ENCODE measurements at places on chromosomes 12 and 14.

GRCh38 chr14:61889914-61890351, 127.7 kb downstream of the SNAPC1 start:
- no peak for DNase-seq

GRCh38 chr14:100972118-100972897, 68.8 kb upstream of the RTL1 start:
- DNase-seq = no peak

GRCh38 chr14:25247609-25248008, 197.7 kb upstream of the STXBP6 start:
- DNase-seq = no peak

GRCh38 chr14:101150039-101150610, 246.6 kb upstream of the RTL1 start:
- no peak for DNase-seq

GRCh38 chr12:63790608-63790945, 10.9 kb downstream of the RXYLT1 start:
- no peak for DNase-seq

DNA sequence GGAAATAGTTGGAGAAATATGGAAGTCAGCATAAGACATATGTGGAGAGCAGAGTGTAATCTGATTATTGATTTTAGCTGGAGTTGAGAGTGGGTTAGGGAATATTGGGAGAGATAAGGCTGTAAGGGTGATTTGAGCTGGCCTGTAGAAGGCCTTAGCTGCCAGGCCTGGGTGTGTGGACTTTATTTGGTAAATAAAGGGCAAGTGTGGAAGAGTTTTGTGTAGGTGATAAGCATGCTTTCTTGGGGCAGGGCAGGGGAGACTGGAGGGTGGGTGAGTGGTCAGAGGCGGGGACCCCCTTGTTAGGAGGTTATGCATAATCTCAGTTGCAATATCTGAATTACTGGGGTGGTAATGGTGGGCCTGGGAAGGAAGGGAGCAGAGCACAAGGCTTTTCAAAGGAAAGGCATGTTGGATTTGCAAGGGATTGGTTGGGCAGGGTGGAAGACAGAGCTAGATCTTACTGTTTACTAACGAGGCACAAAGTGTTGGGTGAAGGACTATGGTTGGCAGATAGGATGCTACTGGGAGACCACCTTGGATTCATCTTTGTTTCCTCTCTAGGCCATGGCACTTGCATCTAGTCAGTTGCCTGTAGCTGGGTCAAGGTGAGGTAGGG, 5.5 kb downstream of the KHNYN start:
- DNase-seq = no peak

DNA sequence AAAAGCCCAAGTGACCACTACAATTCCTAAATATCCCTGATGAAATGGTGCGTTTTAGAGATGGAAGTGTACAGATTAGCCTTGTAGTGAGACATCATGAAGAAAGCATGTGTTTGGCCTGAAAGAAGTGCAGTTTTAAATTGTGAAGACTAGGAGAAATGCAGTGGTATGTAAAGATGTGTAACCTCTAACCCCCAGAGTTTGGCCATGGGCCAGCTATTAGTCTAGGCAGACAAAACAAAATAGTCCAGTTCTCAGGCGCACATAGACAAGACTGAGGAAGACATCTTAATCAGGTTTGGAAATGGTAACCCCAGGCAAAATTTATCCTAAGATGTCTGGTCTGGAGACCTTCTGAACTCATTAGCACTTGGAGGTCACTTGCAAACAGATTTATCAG, 23.4 kb downstream of the WBP11 start:
- no peak for DNase-seq

- DNase-seq = peak; percentile 30
Measured at GRCh38 chr14:77498120-77498979, at the start of gene ISM2. ISM2 (minus strand) TSS chr14:77498816; CDS start chr14:77498793, 23 bp downstream.

GRCh38 chr12:44184499-44185206, 348.8 kb downstream of the TMEM117 start:
- DNase-seq = no peak

- no peak for DNase-seq
Measured at GRCh38 chr14:34122081-34122480, 171.2 kb upstream of the EGLN3 start.

- no peak for DNase-seq
Measured at GRCh38 chr12:93758801-93759373, 81.7 kb downstream of the CRADD start.

GRCh38 chr14:68279777-68280233, 460.2 kb downstream of the RAD51B start:
- no peak for DNase-seq

GRCh38 chr14:54669721-54670561, 103.0 kb downstream of the SAMD4A start:
- no peak for DNase-seq

DNA sequence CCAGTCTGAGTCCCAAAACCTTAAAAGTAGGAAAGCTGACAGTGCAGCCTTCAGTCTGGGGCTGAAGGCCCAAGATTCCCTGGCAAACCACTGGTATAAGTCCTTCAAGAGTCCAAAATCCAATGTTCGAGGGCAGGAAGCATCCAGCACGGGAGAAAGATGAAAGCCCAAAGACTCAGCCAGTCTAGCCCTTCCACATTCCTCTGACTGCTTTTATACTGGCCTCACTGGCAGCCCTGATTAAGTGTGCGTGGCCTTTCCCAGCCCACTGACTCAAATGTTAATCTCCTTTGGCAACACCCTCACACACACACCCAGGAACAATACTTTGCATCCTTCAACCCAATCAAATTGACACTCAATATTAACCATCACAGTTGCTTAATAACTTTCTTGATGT, 372.1 kb upstream of the CCDC196 start:
- DNase-seq = no peak

GRCh38 chr12:1539135-1539534, 55.2 kb downstream of the FBXL14 start:
- DNase-seq = no peak

DNA sequence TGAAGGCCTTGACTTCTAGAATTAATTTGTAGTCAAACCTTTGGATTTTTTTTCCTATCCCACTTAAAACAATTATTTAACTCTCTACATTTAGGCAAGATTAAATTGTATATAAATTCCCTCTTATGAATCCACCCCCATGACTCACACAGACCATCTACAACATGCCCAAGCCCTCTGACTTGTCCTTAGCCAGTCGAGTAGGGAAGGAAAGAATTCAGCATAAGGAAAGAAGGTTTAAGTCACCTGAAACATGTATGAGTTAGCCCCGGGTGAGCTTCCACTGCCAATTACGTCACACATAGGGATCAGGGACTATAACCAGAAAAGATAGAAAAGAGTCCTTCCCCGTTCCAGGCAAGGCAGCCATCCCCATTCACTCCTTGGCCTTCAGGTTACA, 14.9 kb upstream of the RESF1 start:
- no peak for DNase-seq

DNA sequence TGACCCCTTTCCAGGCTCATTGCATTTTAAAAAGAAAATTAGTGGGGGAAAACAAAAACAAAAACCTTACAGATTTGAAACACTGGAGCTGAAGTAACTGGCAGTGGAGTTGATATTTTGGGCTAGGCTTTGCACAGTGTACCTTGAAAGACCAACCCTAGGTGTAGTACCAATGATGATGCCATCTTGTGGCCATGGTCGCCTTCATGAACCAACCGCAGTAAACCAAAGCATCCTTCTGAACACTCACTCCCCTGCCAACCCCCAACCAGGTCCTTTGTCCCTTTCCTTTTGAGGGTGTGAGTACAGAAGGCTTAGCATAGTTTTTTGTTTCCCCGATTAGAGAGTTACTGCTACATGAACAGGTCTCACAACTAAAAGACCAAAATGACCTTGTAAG, 5.9 kb downstream of the TOMM20L start:
- no peak for DNase-seq

- no peak for DNase-seq
Measured at GRCh38 chr14:25110106-25110505, 60.2 kb upstream of the STXBP6 start.

GRCh38 chr12:71128191-71128788, 29.5 kb downstream of the TSPAN8 start:
- DNase-seq = no peak

GRCh38 chr14:24693353-24693737, 59.4 kb upstream of the GZMB start:
- no peak for DNase-seq

Measured in putamen (tissue), 1 donor.